ENCODE measurements at places on chromosomes 7 and 10. TPM values are rescaled to one million over a fixed set of nuclear protein-coding genes. Genes with fewer than 3 reads are reported as not detected.

Gene MOGAT3
- not detected for total RNA-seq

Gene RAPGEF5
- total RNA-seq: 144 TPM

Gene TLX1
- total RNA-seq: 1.6 TPM

Gene GBX1
- total RNA-seq: not detected

Gene MMD2
- total RNA-seq: not detected

Gene TAF5
- 7.0 TPM for total RNA-seq

Gene AASS
- total RNA-seq: 26.3 TPM

Gene SOSTDC1
- 2.3 TPM for total RNA-seq

Gene GRK5
- total RNA-seq: 61.9 TPM

Gene MBL2
- not detected for total RNA-seq
